T-helper 17 cell (primary cell): ENCODE measurements at places on chromosomes 4 and X. TPM values are rescaled to one million over a fixed set of nuclear protein-coding genes. Genes with fewer than 3 reads are reported as not detected.
A peak's percentile ranks its signal among the peaks of the same experiment; 100 is the strongest.

SSX3 gene
- not detected for total RNA-seq

MED28 gene
- 40.8 TPM for total RNA-seq

GRCh38 chr4:187983746-187984145, 11.8 kb upstream of the ZFP42 start:
- H3K4me1 ChIP-seq, result no peaks in the 10 kb centered on the region
- no peaks in the 10 kb centered on the region for H3K36me3 ChIP-seq
- no peak for DNase-seq
- no peak overlapping the region for H3K4me3 ChIP-seq
- no peak overlapping the region for H3K27ac ChIP-seq

- no peaks in the 10 kb centered on the region for H3K4me1 ChIP-seq
- no peaks in the 10 kb centered on the region for H3K27me3 ChIP-seq
- H3K27ac ChIP-seq, result no peak overlapping the region
- no peak for DNase-seq
These were observed 41.9 kb downstream of the PLS3 start for GRCh38 chrX:115602729-115603389.

MMAA gene
- 10.4 TPM for total RNA-seq

GRCh38 chr4:123479944-123480343, 83.3 kb downstream of the SPRY1 start:
- H3K27ac ChIP-seq, result no peak overlapping the region
- no peak overlapping the region for H3K4me3 ChIP-seq
- no peaks in the 10 kb centered on the region for H3K27me3 ChIP-seq
- H3K36me3 ChIP-seq, result no peaks in the 10 kb centered on the region

ARHGEF6 gene
- 68.6 TPM for total RNA-seq

RNF212 gene
- total RNA-seq, result 2.1 TPM

IGFBP7 gene
- 0.22 TPM for total RNA-seq

KCNIP4 gene
- total RNA-seq, result not detected

NAA11 gene
- total RNA-seq, result not detected

GRCh38 chr4:168208957-168209614, 109.5 kb downstream of the DDX60 start:
- no peaks in the 10 kb centered on the region for H3K4me1 ChIP-seq
- no peaks in the 10 kb centered on the region for H3K36me3 ChIP-seq
- H3K4me3 ChIP-seq, result no peak overlapping the region
- no peaks in the 10 kb centered on the region for H3K27me3 ChIP-seq
- DNase-seq, result no peak
- H3K27ac ChIP-seq, result no peak overlapping the region

DNA sequence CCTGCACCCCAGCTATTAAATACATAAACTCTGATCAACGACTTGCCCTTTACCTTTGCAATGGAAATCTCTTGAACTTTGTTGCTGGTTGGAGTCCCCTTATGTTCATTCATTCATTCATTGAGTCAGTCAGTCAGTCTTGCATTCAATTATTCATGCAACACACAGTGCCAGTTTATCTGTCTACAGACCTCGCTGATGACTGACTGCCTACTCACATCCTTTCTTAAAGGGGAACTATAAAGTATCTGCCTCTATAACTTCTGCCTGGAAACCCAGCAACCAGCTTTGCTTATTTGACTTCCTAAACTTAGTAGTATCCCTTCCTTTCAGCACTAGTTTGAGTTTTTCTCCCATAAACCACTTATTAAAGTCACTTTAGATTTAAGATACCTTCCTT, 620.8 kb upstream of the ADGRL3 start:
- no peak overlapping the region for H3K27ac ChIP-seq
- no peak for DNase-seq
- no peaks in the 10 kb centered on the region for H3K4me1 ChIP-seq
- no peak overlapping the region for H3K4me3 ChIP-seq

- H3K4me1 ChIP-seq, result peaks cover 35% of the 10 kb centered on the region
- DNase-seq, result no peak
- H3K36me3 ChIP-seq, result peaks cover 11% of the 10 kb centered on the region
- peaks cover 92% of the 10 kb centered on the region for H3K27me3 ChIP-seq
These were observed 548 bp downstream of the NEUROG2 start for GRCh38 chr4:112515198-112516065.

- H3K4me3 ChIP-seq, result no peak overlapping the region
- H3K4me1 ChIP-seq, result peaks cover 5% of the 10 kb centered on the region
- DNase-seq, result no peak
- no peaks in the 10 kb centered on the region for H3K27me3 ChIP-seq
- H3K27ac ChIP-seq, result no peak overlapping the region
These were observed 129.6 kb downstream of the DHRSX start for GRCh38 chrX:2371026-2371711.

BEX2 gene
- total RNA-seq, result 28.2 TPM

SPIN2A gene
- 0.67 TPM for total RNA-seq

DNA sequence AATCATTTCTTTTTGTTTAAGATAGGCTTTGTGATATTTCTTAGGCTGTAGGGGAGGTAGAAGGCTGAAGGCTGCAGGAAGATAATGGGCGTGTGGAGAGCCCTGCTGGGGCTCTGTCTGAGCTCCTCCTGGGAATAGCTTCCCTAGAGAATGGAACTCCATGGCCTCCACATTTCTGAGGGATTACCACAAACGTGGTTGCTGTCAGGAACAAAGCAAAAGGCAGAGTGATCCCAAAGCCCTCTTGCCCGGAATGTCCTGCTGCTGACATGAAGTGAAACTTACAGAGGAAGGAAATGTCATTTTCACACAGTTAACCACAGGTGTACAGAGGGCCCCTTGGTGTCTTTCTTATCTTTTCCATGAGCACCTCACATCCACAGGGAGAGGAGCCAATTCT, 89.3 kb downstream of the DDIT4L start:
- peaks cover 8% of the 10 kb centered on the region for H3K4me1 ChIP-seq
- no peak for DNase-seq
- H3K27me3 ChIP-seq, result no peaks in the 10 kb centered on the region
- no peak overlapping the region for H3K4me3 ChIP-seq
- H3K27ac ChIP-seq, result no peak overlapping the region

GRCh38 chr4:85669204-85669603, 194.3 kb downstream of the ARHGAP24 start:
- no peak overlapping the region for H3K27ac ChIP-seq
- H3K36me3 ChIP-seq, result peaks cover 2% of the 10 kb centered on the region
- H3K4me1 ChIP-seq, result no peaks in the 10 kb centered on the region

DNA sequence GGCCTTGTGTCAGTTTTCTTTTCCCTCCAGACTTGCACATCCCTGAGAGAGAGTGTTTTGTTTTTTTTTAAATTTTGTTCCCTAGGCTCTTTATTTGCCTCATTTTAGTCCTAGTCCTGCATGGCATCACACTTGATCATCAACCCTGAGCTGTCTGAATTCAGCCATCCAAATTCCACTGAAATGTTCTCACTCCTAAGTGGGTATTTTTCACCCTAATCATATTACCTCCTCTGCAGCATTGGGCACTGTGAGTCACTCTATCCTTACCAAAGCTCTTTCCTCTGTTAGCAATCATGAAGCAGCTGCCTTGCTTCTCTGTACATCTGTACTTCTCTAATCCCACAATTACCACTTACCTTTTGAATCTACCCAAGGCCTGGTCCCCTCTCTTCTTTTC, 356.6 kb upstream of the MAGEB2 start:
- H3K4me1 ChIP-seq, result no peaks in the 10 kb centered on the region
- no peaks in the 10 kb centered on the region for H3K27me3 ChIP-seq
- no peak overlapping the region for H3K4me3 ChIP-seq
- no peak overlapping the region for H3K27ac ChIP-seq
- no peaks in the 10 kb centered on the region for H3K36me3 ChIP-seq

DNA sequence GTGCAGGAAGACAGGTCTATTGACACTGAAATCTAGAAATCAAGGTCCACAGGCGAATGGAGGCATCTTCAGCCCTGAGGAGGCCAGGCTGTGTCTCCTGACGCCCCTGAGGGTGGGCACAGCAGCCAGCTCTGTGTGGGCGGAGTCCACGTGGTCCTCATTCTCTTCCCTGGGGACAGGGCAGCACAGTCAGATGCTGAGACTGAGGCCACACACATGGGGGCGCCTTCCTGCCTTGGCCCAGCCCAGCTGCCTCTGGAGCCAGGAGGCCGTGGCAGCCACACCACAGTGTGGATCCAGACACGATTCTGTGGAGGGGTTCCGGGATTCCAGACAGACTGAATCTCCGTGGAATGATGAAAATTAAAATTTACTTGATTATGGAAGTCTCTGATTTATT, 20.8 kb downstream of the FGFR3 start:
- no peak for DNase-seq
- peaks cover 2% of the 10 kb centered on the region for H3K4me1 ChIP-seq

DNA sequence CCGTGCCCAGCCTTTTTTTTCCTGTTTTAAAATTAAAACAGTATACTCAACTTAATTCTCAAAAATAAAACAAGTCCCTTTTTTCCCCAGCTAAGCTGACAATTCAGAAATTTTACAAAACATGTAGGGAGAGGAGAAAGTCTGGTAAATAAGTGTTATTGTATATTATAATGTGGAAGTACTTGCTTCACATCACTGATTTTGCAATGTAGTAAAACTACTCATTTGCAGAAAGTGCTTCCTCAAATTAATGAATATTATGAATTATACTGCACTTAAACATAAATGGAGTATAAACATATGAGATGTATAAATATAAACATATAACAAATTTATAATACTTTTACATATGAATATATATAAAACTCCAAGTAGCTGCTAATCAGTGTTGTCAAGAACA, 11.6 kb upstream of the H2AZ1 start:
- no peak overlapping the region for H3K4me3 ChIP-seq
- peak overlapping the region; percentile 47 for H3K27ac ChIP-seq
- peaks cover 16% of the 10 kb centered on the region for H3K4me1 ChIP-seq

GRCh38 chrX:45517090-45517973, 316.7 kb upstream of the DIPK2B start:
- H3K27me3 ChIP-seq, result no peaks in the 10 kb centered on the region
- no peaks in the 10 kb centered on the region for H3K4me1 ChIP-seq
- no peak for DNase-seq
- peaks cover 2% of the 10 kb centered on the region for H3K36me3 ChIP-seq
- H3K4me3 ChIP-seq, result no peak overlapping the region
- H3K27ac ChIP-seq, result no peak overlapping the region

RAB33A gene
- total RNA-seq, result 2.2 TPM

- no peak for DNase-seq
- no peaks in the 10 kb centered on the region for H3K4me1 ChIP-seq
- H3K27ac ChIP-seq, result no peak overlapping the region
- no peaks in the 10 kb centered on the region for H3K36me3 ChIP-seq
- peaks cover 11% of the 10 kb centered on the region for H3K27me3 ChIP-seq
These were observed 225.1 kb upstream of the ITM2A start for GRCh38 chrX:79592259-79592658.

GPM6B gene
- not detected for total RNA-seq

UGT2A3 gene
- total RNA-seq, result not detected

DNA sequence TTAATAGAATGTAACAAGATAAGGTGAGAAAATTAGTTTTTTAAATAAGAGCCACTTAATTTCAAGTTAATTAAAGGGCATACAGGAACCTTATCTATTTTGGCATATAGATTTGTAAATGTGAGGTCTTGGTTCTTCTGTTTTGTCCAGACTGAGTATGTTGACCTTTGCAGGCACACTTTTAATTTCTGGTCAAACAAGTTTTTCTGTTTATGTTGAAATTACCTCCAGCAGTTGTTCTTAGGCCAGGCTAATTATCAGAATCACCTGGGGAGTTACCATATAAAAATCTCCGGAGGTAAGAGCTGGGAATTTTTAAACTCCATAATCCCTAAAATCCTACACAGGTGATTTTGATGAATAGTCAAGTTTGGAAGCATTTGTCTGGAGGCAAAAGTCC, 227.4 kb upstream of the ANKRD50 start:
- no peak overlapping the region for H3K4me3 ChIP-seq
- no peaks in the 10 kb centered on the region for H3K36me3 ChIP-seq
- no peak for DNase-seq

DNA sequence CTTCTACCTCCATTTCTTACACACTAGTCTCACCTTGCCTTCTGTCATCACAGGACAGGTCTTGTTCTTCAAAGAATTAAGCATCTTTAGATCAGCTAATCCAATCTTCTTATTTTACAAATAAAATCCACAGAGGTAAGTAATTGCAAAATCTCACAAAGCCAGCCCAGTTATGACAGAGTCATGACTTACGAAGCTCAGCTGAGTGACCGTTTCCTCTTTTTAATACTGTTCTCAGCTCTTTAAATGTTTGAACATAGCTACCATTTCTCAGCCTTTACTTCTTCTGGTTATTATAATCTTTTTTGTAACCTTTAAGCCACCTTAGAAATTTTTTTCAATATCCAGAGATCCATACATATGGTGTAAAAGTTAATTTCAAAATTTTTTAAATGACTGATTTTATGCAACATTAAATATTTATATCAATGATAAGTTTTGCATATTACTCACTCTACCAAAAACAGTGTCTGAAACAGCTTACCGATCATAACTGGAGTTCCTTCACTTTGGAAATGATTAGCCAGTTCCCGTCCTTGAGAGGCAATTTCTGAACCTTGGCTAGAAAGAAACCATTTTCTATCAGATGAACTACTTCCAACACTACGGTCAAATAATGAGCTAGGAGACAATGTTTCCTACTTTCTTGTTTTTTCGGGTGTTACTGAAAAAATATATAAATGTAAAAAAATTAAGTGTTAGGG, 8.8 kb downstream of the ANKRD37 start:
- peak overlapping the region; percentile 21 for H3K4me3 ChIP-seq
- H3K27ac ChIP-seq, result peak overlapping the region; percentile 16
- H3K27me3 ChIP-seq, result no peaks in the 10 kb centered on the region
- H3K36me3 ChIP-seq, result peaks cover 6% of the 10 kb centered on the region

BCORL1 gene
- 10.8 TPM for total RNA-seq
